Liver (tissue), 10 donors: ENCODE measurements at places on chromosomes 12 and 14.
A peak's percentile ranks its signal among the peaks of the same experiment; 100 is the strongest.

DNA sequence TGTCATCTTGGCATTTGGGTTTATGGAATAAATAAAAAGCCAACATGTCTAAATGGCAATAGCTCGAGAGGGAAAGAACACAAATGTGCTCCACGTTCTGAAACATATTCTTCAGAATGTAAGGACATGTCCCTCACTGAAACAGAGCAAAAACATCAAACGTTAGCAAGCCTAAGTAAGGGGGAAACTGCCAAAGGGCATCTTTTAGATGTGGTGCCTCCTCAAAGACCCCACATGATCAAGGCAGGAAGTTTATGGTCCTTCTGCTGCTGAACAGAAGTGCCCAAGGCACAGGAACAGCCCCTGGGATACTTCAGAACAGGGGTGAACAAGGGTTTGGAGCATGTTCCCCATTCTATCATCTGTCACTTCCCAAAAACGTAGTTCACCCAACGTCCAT is 227.0 kb downstream of the ANO2 start:
- no peak for DNase-seq

- no peak for DNase-seq
These were observed 862.5 kb upstream of the USP15 start for GRCh38 chr12:61397668-61398067.

DNA sequence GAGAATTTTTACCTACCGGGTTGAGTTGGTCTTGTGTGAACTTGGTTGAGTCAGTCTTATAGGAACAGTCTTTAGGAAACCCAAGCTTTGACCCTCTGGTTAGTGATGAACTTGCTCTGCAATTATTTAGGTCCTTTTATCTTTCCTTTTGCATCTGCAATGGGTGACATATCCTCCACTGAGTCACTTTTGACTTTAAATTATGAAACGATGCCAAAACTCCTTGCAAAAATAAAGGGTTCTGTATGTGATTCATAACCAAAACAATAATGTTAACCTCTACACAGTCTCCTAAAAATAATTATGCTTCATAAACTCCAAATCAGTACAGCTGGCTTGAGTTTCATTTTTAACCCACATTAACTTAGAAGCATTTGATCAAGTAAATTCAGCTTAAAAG is 979.4 kb downstream of the GALC start:
- DNase-seq, result no peak

GRCh38 chr14:104113631-104114420 is 24.6 kb upstream of the KIF26A start:
- no peak for DNase-seq

DNA sequence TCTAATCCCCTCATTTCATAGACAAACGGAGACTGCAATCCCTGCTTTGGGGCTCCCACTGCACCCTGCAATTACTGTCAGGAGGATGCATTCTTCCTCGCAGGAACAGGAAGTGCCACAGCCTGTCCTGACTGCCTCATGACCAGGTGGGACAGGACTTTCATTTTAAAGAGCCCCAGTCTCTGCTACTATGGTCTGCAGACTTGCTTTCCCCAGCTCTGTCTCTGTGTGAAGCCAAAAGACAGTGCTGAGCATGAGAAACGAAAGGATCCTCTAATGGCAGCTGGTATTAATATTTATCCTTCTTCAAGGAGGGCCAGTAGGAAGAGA is 60.0 kb upstream of the PNMA1 start:
- no peak for DNase-seq

GRCh38 chr14:22903742-22904087 is 15.2 kb downstream of the RBM23 start:
- no peak for DNase-seq

DNA sequence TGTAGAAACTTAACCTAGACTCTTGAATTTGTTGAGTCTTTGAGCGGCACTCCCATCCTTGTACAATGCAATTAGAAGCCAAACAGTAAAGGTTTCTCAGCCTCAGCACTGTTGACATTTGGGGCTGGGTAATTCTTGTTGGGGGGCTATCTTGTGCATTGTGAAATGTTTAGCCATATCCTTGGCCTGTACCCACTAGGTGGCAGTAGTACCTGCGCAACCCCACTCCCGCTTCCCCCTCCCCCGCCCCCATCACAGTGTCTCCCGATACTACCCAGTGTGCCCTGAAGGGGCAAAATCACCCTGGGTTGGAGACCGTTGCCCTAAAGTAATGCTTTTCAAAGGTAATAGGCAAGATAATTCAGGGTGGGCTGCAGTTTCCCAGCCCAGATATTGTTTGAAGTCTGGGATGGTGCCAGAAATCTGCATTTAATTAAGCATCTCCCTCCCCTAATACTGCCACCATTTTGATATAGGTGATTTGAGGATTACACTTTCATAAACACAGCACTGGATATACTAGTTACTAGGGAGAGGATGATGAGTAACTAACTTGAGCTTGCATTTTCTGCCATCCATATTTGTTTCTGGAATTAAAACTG is 1.8 kb downstream of the COX6A1 start:
- peak; percentile 75 for DNase-seq

DNA sequence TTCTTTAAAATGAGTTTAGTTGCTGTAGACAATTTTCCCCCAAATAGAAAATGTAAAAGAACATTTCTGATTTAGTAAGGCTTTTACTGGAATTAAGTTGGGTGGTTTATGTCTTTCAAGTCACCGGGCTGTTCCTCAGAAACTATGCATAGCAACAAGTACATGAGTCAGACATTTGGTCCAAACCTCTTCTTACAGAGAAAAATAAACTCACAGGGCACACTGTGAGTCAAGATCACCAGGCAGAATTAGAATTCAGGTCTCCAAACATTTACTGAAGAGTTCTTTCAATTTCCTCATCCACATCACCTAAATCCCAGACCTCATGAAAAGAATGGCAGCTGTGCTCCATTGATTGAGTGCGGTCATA is 476.1 kb upstream of the SOX5 start:
- no peak for DNase-seq

DNA sequence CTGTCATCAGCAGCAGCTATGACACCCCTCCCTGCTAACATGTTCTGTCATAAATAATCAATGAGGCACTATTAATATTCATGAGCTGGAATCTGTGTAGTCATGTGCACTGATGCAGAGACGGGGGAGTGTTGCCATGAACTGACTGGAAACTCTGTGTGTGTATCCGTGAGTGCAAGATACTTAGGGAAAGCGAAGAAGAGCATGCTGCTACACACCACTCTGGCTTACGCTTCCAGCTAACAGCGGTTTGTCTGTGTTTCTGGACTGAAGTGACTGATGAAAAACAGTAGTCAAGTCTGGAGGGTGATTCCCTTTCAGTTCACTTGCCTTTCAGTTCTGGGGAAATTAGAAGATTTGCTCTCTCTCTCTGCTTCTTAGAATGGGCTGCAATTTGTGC is 249.4 kb downstream of the PDZRN4 start:
- no peak for DNase-seq

DNA sequence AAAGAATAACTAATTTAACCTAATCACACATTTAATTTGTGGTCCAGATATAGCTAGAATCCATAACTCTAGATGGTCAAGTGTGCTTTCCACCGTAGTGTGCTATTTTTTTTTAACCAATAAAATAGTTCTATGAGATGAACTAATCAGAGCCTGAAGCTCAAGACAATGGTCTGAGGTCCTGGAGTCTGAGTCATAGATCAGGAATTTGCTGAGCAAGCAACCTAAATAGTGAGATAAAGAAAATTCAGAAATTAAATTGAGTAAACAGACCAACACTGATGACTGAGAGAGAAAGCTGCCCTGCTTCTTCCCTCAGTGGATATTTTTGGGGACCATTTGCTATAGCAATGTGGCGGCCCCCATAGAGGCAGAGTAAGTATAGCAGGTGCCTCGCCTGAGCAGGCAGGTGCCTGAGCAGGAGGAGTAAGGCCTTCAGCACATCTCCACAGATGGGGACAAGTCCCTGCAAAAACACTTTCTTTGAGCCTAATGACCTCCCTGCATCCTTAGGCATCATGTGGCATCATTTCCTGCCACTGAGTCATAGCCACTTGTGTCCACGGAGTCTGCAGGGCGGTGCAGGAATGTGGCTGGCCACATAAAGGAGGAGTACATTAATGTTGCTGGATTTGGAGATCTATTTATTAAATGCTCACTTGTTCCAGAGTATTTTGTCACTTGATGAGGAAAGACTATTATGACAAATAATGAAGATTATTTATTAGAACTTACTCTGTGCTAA is 13.9 kb upstream of the CLEC4E start:
- DNase-seq, result no peak

DNA sequence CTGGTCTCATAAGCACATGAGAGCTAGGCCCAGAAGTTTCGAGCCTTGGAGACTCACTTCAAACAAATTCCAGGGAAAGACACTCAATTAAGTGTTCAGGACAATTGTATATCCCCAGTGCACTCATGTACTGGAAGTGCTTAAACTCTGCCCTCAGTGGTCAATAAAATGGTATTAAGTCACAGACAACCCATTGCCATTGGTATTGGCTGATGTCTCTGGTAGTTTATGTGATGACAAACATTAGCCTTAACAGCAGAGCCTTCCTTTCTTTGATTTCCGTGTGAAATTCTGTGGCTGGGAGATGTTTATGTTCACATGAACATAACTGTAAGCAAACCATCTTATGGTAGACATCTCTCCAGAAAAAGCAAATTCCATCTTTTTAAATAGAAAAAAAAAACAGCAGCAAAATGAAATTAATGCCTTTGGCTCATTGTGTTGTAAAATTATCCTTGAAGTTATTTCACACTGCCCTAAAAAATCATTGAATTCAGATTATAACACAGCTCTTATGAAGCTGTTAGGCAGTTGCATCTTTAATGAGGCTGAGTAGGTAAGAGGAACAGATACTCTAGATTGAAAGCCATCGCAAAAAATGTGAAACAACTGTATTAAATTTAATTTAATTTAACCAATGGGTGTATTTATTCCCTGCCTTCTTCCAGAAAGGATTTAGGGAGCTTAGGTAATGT is 216.2 kb upstream of the PLEKHG7 start:
- DNase-seq, result no peak

DNA sequence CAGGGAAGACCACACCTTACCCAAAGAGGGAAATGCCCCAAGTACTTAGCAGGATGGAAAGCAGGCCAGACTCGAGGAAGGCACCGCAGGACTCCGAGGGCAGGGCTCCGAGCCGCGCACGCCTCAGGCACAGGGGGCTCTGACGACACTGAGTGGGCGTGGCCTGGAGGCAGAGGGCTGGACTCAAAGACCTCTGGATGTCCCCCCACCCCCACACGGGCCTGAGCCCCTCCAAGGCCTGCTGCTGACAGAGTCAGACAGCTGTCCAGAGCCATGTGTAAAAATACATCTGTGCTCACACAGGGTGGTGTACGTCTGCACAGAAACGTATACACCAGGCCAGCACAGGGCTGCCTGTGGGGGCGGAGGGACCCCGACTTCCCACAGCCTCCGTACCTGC is 1.4 kb downstream of the AKT1 start:
- no peak for DNase-seq

DNA sequence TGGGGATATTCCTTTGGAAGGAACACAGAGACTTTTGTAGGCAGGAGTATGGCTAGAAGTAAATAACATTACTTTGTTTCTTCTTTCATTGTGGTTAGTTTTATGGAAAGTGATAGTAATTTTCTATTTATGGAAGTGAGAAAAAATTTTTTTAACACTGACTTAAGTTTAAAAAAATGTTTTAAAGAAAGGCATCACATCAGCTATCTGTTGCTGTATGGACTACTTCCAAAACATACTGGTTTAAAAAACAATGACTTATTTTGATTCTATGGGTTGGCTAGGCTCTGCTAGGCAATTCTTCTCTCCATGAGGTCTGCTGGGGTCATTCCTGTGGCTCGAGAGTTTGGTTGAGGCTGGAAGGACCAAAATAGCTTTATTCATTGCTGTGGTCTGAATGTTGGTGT is 31.7 kb upstream of the SLC38A2 start:
- DNase-seq, result no peak

GRCh38 chr12:64081008-64081404 is 141.1 kb downstream of the KICS2 start:
- no peak for DNase-seq

DNA sequence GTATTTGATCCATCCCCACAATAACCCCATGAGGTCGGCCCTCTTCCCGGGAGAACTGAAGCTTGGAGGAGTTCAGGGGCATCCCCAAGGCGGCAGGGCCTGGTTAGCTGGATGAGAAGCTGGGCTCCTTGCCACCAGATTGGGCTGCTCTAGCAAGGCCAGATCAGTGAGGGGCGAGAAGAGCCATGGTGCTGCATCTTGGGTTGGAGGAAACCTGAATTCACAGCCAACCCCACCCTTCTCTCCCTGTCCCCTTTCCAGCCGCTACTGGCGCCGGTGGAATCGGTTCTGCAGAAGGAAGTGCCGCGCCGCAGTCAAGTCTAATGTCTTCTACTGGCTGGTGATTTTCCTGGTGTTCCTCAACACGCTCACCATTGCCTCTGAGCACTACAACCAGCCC is 228.6 kb upstream of the FKBP4 start:
- DNase-seq, result no peak

DNA sequence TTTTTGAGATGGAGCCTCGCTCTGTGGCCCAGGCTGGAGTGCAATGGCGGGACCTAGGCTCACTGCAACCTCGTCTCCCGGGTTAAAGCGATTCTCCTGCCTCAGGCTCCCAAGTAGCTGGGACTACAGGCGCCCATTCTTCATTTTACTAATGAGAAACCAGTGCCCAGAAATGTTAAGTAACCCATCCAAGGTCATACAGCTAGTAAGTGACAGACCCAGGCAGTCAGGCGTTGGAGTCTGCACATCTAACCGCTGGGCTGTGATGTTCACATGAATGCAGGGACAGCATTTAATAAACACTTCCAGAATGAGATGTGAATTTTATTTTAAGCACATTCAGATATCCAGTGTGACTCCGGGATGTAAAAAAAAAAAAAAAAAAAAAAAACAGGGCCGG is 1.3 kb upstream of the TRIP11 start:
- DNase-seq, result no peak
